Subcutaneous adipose tissue (tissue), 4 donors: ENCODE measurements at places on chromosomes 1 and 21. TPM values are rescaled to one million over a fixed set of nuclear protein-coding genes. Genes with fewer than 3 reads are reported as not detected.

The CD1D gene
- total RNA-seq = 2.4 TPM

The CRP gene
- total RNA-seq = not detected

The ERICH3 gene
- not detected for total RNA-seq

The TTC39A gene
- 0.66 TPM for total RNA-seq

The B3GALNT2 gene
- 19.4 TPM for total RNA-seq

The STUM gene
- 1.7 TPM for total RNA-seq

The RNF11 gene
- total RNA-seq = 101 TPM

The PCP4 gene
- total RNA-seq = not detected

The MLLT11 gene
- total RNA-seq = 0.68 TPM

The S100A1 gene
- total RNA-seq = 9.3 TPM

The TDRD10 gene
- 8.3 TPM for total RNA-seq

The TPTE gene
- total RNA-seq = not detected
